ENCODE measurements at places on chromosomes 1 and 21.

- DNase-seq = no peak
Observed at GRCh38 chr1:224427346-224427745, 7.3 kb downstream of the WDR26 start.

GRCh38 chr1:207921321-207921720, 10.4 kb upstream of the CD34 start:
- DNase-seq = no peak

DNA sequence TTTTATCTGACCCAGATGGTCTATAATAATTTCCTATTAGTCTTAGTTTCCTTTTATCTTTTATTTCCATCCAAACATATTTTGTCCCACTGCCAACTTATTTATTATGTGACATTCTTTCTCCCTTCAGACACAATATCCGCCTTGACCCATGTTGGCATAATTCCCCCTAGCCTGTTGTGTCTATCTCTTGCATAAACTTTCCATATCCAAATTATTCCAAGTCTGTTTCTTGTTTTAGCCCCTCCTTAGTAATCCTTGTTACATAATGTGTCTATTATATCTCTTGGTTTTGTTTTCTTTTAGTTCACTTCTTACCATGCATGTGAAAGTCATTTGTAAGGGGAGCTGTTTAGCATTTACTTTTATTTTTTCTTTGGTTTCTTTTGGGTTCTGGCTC, 81.6 kb upstream of the CACHD1 start:
- no peak for DNase-seq

GRCh38 chr21:44927587-44928461, 7.1 kb upstream of the ITGB2 start:
- peak; percentile 75 for DNase-seq

DNA sequence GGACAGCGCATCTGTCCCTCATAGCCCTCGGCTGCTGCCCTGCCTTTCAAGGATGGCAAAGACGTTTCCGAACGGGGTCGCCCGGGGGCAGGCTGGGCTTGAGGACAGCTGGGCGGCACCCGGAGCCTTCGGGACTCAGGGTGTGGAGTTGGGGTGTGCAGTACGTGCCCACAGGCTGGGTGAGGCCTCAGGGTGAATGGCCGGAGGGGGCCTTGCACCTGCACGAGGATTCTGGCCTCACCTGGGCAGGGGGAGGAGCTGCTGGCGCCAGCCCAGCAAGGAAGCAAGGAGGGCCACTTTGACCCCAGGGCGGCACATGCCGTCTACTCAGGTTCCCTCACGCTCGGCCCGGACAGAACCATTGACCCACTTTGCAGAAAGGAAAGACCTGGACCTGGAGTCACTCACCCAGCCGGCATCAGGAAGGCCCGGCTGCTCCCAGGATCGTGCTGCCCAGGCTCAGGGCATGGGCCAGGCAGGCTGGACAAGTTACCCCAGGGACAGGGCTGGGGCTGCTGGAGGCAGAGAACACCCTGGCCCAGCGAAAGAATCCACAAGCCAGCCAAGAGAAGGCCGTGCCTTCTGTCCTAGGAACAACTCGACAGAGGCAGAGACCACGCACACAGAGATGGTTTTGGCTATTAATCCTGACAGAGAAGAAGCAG, 65.1 kb upstream of the TTC34 start:
- DNase-seq = no peak

DNA sequence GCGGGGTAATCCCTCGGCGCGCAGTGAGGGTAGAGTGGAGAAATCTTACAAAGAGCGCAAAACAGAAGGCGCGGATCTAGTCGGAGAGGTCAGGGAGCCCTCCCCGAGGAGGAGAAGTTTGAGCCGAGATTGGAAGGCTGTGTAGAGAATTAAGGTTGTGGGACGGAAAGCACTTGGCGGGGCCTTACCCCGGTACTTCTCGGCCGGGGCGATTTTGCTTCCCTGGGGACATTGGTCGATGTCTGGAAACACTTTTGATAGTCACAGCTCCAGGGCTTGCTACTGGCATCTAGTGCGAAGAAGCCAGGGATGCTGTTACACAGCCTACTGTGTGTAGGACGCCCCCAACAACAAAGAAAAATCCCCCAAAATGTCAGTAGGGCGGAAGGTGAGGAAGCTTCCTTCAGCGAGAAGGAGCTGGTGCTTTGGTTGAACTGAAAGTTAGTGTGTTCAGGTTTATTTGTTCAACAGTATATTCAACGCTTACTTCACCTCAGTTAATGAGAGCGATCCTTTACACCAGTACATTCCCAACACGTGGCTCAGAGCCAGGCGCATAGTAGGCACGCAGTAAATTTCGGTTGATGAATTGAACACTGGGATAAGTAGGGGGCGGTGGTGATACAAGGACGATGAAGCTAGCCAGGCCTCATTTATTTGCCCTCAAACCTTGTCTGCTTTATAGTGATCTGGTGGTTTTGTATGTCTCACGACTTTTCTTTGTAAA, 807 bp downstream of the CEP85 start:
- DNase-seq = no peak

GRCh38 chr1:73980324-73981040, 217.5 kb downstream of the LRRIQ3 start:
- no peak for DNase-seq

- peak; percentile 74 for DNase-seq
Observed at GRCh38 chr1:30749691-30750583, 7.6 kb downstream of the LAPTM5 start.

Measured in T-helper 9 cell (primary cell).